ENCODE measurements at places on chromosomes 2 and 18.

DNA sequence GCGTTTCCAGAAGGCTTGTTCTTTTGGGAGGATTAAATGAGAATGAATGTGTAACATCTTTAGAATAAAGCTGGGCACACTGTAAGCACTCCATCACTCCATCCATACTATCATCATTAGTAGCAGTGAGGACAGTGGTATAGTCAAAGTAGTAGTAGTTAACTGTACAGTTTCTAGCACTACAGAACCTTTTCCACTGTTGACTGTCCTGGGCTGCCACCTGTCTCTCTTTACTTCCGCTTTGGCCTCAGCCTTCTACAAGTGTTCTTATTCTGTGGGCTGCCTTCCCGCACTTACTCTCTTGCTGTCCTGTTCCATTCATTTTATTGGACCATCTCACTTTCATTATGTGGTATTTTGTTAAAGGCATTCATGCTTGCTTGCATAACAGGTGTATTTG is 3.3 kb downstream of the SLC9A2 start:
- no peak for DNase-seq

- DNase-seq, result no peak
These were observed 160.8 kb upstream of the MAPRE2 start for GRCh38 chr18:34880403-34880802.

- DNase-seq, result no peak
These were observed 144.2 kb upstream of the PARD3B start for GRCh38 chr2:204401114-204401513.

DNA sequence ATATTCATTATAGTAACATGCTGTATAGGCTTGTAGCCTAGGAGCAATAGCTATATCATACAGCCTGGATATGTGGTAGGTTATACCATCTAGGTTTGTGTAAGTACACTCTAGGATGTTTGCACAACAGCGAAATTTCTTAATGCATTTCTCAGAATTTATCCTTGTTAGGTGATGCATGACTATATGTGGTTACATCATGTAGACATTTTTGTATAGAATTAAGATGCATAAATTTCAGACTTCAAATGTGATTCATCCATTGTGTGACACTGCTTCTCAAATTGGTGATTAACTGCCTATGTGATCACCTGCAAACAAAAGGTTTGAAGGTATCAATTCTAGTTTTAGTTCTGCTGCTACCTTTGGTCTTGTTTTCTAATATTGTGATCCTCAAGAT is 1787.0 kb upstream of the PIK3C3 start:
- no peak for DNase-seq

DNA sequence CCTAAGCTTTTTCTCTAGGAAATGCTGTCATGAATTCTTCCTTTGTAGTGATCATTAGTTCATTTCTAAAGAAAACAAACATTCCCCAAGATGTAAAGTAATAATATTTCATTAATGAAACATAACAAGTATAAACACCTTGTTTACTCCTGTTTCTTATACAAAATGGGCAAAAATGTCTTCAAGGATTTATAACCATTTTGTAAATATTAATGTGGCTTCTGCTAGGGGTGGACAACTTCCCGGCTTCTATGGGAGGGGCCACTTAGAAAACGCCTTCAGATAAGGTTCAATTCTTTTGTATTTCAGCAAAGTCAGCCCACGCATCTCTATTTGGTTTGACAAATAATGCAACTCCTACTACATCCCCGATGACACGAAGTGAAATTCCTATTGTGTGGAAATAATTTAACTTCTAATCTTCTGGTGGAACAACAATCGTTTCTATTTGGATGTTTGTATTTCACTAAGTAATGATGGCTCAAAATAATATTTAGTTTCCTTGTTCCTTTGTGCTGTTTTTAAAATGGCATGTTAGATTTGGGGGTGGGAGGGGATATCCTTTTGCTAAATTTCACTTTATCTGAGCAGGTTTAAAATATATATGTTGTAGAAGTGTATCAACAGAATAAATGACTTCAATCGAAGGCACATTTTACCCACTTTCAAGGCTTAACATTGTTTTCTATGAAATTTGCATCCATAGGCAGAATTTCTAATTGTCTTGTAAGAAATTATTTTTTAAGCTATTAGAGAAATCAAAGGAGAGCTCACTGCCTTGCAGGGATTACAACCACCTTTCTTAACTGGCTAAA is 14.7 kb upstream of the HOXD1 start:
- no peak for DNase-seq

DNA sequence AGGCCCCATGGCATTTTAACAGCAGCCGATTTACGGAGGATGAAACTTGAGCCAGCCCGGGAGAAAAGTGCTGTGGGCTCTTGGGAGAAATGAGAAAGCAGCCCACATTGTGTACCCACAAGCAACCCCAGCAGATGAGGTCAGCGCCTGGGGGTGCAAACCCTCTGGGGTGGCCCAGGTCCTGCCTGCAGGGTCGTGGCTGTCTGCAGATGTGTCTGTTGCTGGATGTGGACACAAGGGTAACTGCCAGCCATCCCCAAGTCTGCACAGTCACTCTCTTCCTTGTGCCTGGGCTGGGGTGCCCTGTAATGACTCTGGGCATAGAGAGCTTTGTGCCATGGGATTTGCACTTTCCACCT is 170.8 kb downstream of the PRKCE start:
- no peak for DNase-seq

- DNase-seq, result no peak
These were observed 390.1 kb upstream of the ST6GAL2 start for GRCh38 chr2:107276034-107276433.
